Stimulated activated CD4-positive, alpha-beta T cell treated with anti-CD3 and anti-CD28 coated beads, Interleukin-15, amount 100 ng/mL, for 48 hours (primary cell): ENCODE measurements at places on chromosomes 5 and 9.
A peak's percentile ranks its signal among the peaks of the same experiment; 100 is the strongest.

- no peak for DNase-seq
Observed at GRCh38 chr5:72628771-72629371, 121.7 kb upstream of the ZNF366 start.

DNA sequence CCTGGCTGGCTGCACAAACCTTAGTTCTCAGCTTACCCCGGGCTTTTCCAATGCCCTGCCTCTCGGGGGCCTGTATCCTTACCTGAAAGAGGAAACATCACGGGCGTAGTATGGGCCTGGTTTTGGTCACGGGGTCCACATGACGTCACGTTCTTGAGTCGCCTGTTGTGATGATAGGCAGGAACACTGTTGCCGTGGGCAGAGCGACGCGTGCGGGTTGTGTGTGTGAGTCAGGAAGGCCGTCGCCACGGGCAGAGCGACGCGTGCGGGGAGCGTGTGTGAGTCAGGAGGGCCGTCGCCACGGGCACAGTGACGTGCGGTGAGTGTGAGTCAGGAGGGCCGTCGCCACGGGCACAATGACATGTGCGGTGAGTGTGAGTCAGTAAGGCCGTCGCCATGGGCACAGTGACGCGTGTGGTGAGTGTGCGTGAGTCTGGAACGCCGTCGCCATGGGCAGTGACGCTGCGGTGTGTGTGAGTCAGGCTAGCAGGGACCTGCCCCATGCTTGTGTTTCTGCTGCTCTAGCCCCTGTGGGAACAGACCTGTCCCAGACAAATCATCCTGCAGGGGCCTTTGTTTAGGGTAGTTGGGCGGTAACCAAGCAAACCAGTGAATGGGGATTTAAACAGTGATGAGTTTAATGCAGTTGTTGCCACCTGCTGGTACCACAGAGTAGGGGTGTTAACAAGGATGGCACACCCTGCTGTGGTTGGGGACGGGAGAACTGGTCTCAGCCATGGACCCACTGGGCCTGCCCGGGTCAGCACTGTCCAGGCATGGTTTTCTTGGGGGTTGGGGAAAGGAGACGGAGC, 19.8 kb downstream of the TRIP13 start:
- peak; percentile 70 for DNase-seq

DNA sequence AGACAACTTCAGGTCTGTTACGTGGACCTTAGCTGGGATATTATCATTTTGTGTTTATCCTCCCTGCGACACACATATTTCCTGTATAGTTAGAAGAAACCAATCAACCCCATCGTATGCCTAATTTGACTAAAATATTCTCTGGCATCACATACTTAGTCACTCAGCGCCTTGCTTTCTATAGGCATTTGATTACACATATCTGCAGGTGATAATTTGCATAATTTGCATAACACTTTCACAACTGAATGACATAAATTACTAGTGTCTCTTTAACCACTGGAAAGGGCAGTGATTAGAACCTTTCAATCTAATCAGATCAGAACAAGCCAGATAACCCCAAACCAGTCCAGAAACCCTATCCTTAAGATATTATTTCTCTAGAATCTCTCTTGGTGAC, 390.2 kb downstream of the TLR4 start:
- DNase-seq = no peak

GRCh38 chr5:119270960-119271757, 84.7 kb upstream of the TNFAIP8 start:
- DNase-seq = no peak

- DNase-seq = no peak
Observed at GRCh38 chr9:111872886-111873285, 23.7 kb upstream of the UGCG start.

GRCh38 chr5:165055476-165055875, 1550.1 kb downstream of the MAT2B start:
- no peak for DNase-seq

DNA sequence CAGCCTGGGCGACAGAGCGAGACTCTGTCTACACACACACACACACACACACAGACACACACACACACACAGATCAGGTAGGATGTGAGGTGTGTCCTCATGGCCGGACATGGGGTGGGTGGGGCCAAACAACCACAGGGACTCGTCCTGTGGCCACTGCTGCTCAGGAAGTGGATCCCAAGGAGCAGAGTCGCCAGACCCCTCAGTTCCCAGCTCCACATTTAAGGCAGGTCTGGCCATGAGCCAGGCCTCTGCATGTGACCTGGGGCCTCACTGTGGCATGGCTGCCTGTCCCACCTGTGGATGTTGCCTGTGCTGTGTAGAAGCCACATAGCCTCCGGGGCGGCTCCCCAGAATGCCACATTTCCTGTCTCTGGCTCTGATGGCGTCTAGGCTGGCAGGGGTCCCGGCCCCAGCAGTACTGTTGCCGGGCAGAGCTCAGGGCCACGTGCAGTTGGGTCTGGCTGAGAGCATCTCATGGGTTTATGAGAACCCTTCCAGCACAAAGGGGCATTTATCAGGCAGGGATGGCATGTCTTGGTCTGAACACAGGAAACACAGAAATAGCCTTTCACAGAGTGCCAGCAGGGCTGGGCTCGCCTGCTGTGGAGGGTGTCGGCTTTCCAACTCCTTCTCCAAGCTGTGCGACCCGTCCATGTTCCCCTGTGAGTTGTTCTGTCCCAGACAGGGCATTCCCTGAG, 9.9 kb upstream of the NINJ1 start:
- DNase-seq = no peak

GRCh38 chr5:1112596-1113331, 901 bp upstream of the SLC12A7 start:
- DNase-seq = no peak

DNA sequence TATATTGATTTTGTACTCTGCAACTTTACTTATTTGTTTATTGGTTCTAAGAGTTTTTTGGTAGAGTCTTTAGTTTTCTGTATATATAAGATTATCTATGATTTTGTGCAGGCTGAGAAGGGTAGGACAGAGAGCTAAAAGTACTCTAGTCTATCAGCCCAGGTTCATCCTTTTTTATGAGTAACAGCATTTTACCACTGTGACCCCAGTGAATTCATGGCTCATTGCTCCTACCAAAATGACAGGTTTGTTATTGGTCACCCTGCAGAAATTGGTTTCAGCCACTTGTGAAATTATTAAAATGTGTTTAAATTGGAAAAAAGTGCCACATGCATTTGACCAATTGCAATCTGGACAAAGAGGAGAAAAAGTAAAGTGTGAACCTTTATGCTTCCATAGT, 421.4 kb upstream of the DAB2 start:
- no peak for DNase-seq

GRCh38 chr5:132425009-132425937, 55.8 kb downstream of the SLC22A5 start:
- DNase-seq = peak; percentile 74

DNA sequence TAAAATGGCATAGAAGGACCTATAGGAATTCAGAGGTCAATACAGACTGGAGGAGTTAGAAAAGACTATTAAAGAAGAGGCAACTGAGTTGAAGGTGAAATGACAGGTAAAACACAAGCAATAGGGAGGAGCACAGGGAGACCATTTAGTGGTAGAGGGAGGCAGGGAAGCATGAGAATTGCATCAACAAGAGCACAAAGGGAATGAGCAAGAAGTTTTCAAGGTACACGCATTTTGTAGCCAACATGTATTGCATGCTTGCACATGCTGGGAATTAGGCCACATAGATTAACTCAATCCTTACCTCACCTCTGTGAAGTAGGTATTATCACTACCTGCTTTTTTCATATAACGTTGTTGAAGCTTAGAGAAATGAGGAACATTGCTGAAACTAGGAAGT, 42.3 kb downstream of the PLPP1 start:
- DNase-seq = no peak

GRCh38 chr5:42807722-42808447, 3.8 kb downstream of the SELENOP start:
- no peak for DNase-seq

DNA sequence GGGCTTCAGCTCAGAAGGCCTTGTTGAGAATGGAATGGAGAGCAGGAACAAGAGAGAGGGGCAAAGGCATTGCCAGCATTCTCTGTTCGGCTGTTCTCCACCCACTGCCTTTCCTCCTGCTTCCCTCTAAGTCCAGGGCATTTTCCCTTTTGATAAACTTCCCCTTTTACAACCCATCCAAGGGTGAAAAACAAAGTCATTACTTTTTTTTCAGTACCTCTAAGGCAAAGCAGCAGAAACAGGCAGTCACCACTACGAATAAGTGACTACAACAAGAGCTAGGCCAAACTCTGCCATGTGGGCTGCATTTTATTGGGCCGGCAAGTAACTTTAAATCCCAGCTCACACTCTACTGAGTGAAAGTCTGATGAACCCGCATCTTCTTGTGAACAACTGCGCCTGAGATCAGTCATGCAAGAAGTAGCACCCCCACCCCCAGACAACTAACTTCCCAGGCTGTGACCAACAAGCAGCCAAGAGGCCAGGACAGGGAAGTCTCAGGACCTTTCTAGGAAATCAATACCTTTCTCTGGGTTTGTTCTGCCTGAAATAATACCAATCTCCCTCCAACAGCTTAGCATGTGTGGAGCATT, 13.1 kb downstream of the IL7R start:
- no peak for DNase-seq

- DNase-seq = no peak
Observed at GRCh38 chr5:96856371-96856770, 19.9 kb upstream of the ERAP2 start.

DNA sequence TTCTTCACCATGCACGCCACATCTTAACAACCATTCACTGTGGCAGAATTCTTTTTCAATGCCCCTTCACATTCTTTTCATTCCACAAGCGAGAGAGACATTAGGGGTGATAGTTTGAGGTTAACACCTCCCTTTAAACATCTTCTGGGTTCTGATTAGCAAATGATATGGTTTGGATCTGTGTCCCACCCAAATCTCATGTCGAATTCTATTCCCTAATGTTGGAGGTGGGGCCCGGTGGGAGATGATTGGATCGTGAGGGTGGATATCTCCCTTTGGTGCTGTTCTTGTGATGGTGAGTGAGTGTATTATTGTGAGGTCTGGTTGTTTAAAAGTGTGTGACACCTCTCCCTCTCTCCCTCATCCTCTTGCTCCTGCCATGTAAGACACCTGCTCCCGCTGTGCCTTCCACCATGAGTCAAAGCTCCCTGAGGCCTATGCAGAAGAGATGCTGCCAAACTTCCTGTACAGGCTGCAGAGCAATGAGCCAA, 46.1 kb upstream of the RAI14 start:
- DNase-seq = no peak

GRCh38 chr5:101782352-101783103, 513.6 kb downstream of the SLCO4C1 start:
- no peak for DNase-seq

GRCh38 chr5:168364750-168365550, 73.5 kb downstream of the WWC1 start:
- no peak for DNase-seq

GRCh38 chr5:135236228-135236907, 162.7 kb downstream of the MACROH2A1 start:
- no peak for DNase-seq

DNA sequence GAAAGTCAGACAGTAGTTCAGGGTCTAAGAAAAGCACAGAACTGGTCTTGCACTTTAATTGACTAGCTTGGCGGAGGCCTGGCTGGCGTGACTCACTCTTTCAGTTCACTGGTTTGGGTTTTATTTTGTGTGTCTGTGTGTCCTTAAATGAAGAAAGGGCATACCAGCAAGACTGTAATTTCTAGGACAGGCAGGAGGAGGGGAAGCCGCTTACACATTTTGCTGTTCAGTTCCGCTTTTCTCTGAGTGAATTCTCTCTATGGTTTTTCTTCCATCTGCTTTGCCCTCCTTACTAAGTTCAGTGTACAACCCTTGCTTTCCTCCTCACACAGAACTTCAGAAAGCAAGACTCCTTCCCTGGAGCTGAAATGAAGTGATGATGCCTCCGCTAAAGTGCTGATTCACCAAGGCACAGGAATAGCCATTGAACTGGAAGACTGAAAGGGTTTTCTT, 150.8 kb downstream of the MEF2C start:
- DNase-seq = no peak

DNA sequence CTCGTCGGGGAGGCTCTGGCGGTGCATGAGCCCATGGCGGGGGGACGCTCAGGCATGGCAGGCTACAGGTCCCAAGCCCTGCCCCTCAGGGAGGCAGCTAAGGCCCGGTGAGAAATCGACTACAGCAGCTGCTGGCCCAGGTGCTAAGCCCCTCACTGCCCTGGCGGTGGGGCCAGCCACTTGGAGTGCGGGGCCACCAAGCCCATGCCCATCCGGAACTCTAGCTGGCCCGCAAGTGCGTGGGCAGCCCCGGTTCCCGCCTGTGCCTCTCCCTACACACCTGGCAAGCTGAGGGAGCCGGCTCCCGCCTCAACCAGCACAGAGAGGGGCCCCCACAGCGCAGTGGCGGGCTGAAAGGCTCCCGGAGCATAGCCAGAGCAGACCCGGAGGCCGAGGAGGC, 1896.9 kb upstream of the CDH6 start:
- DNase-seq = no peak

GRCh38 chr5:158832731-158833130, 267.0 kb downstream of the EBF1 start:
- DNase-seq = no peak

DNA sequence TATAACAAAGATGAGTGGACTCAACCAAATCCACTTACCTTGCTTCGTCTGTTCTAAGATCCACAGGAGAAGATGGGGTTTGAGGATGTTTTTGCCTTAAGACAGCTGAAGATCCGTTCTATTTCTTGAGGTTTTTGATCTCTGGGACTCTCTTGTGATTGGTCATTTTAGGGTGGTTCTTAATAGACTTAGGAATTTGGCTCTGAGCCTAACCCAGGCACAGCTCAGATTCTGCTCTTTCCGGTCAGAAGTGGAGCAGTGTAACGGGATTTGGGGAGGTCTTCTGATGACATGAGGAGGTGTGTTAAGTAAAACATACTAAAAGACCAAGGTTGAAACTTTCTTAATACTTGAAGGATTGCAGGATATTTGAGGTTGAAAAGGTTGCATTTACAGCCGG, 166.9 kb downstream of the DMRT2 start:
- no peak for DNase-seq

- DNase-seq = no peak
Observed at GRCh38 chr9:124329206-124329792, 71.5 kb downstream of the NEK6 start.

DNA sequence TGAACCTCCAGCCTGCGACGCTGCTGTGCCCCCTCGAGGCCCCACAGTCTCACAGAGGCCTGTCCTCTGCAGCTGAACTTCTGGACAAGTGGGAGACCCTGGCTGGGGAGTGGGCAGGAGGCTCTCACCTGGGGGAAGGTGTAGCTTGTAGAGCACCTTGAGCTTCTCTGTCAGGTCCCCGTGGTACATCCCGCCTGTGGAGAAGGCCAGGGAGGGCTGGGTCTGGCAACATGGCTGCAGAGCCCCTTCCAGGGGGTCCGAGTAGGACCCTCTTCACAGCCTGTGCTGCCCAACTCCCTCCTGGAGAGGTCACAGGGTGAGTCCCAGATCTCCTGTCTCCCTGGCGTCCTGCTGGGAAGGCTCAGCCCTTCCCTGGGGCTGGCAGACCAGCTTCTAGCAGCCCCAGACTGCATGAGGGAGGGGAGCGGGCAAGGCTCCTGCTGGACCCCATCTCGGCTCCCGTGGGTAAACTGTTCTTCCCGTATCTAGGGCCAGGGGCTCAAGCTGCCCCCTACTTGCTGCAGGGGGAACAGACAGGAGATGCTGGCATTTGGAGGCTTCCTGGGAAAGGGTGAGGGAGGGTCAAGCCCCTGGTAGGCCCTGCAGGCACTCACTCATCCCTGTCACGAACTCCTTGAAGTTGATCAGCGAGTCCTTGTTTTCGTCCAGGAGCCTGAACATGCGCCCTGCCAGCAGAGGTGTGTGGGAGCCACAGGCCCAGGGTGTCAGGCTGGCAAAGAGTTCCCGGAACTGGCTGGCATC, 11.2 kb upstream of the MRNIP start:
- no peak for DNase-seq
